ENCODE measurements at places on chromosomes 16 and 17. TPM values are rescaled to one million over a fixed set of nuclear protein-coding genes. Genes with fewer than 3 reads are reported as not detected.

GRCh38 chr17:56752263-56752836, 81.4 kb downstream of the C17orf67 start:
- DNase-seq, result no peak

GRCh38 chr16:2859686-2860265, 1.8 kb upstream of the PRSS22 start:
- DNase-seq, result no peak

DNA sequence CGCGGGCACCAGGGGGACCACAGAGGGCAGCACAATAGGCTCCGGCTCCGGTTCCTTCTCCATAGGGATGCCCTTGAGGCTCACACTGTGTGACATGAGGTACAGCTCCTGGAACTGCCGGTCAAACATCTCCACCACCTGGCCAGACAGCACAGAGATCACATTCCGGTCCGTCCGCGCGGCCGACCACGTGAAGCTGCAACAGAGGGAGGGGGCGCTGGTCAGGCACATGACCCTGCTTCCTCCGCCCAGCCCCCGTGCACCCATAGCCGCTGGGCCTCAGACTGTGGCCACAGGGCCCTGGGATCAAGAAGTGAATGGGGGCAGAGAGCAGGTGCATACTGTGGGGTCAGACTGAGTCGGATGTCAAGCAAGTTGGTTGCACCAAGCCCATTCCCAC, 25.9 kb downstream of the FAM83G start:
- no peak for DNase-seq

- DNase-seq, result no peak
Measured at GRCh38 chr16:70686376-70687101, 686 bp upstream of the MTSS2 start.

GRCh38 chr17:6753006-6753445, 2.8 kb upstream of the XAF1 start:
- DNase-seq, result no peak

DNA sequence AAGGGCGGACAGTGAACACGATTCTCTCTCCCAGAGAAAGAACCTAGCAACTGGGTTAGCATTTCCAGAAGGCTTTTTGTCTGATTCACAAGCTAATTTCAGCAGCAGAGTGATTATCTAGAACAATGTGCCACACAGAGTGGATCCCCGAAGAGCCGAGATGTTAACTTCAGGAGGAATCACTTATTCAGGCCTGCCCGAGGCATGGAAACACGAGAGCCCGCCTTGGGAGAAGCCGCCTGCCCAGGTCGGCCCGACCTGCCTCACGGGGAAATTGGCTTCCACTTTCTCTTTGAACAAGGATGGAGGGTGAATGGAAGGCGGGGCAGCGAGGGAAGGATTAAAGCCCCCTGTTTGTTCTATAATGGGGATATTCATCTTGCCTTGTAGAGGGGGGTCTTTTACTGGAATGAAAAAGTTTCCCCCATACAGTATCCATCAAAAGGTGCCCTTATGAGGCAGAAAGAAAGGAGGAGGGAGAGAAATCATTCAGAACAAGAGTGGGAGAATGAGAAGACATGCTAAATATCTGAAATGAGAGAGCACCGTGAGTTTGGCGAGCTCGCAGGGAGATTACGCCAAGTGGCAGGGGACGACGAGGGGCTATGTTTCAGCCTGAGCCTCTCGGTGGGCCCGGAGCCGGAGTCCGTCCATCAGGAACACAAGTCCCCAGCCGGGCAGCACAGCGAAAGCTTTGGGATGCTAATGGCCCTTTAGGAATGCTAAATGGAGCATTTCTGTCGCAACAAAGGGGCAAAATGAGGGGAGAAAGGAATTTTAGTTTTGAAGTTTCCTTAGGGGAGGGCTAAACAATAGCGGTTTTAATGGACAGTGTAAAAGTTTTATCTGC, 33.0 kb downstream of the NTN1 start:
- DNase-seq, result no peak

DNA sequence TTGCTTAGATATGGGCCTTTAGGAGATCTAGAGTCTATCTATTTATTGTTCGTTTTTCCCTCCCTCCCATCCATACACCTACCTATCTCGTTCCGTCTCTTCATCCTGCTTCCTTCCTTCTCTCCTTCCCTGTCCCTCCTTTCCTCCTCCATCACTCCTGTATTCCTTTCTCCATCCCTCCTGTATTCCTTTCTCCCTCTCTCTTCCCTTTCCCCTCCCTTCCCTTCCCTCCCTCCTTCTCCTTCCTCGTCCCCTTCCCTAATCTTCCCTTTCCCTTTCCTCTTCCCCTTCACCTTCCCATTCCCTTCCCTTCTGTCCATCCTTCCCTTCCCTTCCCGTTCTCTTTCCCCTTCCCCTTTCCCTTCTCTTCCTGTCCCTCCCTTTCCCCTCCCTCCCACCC, 10.6 kb downstream of the GP2 start:
- DNase-seq, result no peak

DNA sequence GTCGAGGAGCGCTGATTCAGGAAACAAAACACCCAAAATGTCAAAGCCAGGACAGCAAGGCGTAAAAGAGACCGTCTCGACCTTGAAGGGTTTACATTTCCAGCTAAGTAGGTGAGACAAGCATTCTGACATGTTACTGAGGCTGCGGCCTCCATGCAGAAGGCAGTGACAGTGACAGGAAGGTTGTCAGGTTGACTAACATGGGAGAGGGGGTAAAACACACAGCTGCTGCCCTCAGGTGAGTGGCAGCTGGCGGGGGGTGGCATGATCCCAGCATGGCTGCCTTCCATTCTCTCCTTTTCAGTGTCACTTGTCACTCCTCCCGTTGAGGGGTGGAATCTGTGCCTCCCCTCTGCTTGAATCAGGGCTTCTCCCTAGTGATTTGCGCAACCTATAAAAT, 31.9 kb upstream of the CRHR1 start:
- DNase-seq, result no peak

DNA sequence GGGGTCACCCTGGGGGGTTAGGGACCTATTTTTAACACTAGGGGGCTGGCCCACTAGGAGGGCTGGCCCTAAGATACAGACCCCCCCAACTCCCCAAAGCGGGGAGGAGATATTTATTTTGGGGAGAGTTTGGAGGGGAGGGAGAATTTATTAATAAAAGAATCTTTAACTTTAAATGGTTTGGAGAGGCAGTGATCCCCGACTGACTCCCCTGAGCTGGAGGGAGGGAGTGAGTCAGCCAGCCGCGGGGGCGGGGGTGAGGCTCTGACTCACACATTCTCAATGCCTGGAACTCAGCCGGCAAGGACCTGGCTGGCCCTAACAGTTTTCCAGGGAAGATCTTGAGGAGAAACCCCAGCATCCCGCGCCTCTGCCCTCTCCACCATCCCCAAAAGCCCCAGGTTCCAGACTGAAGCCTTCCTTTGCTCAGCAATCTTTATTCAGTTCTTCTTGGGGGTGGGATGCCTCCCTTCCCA, 1.5 kb downstream of the HCFC1R1 start:
- peak; percentile 90 for DNase-seq

DNA sequence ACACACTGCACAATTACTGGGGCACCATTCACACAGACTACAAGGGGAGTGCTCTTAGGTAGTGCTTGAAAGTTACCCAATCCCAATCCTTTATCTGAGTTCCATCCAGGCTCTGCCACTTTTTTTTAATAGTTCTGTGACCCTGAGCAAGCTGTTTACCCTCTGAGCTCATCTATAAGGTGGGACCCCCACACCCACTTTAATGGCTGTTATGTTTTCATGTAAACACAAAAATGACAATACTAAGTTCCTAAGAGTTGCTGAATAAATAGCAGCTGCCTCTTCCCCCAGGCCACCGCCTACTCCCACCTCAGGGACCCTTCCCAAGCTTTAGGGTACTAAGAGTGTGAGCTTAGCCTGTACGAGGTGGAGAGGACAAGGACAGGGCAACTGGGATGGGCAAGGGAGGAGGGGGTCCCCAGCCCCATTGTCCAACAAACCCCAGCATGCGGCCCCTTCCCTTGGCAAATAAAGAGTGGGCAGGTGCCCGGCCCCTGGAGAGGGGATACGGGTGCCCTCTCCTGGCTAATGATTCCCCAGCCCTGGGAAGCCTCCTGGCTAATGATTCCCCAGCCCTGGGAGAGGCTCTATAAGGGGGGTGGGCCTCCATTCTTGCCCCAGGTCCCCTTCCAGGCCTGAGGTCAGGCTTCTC, 14.6 kb downstream of the SLC13A2 start:
- no peak for DNase-seq

- DNase-seq, result peak; percentile 78
Measured at GRCh38 chr16:53768593-53768992, 64.6 kb downstream of the FTO start.

- no peak for DNase-seq
Measured at GRCh38 chr17:43342589-43342890, 56.3 kb upstream of the ARL4D start.

DNA sequence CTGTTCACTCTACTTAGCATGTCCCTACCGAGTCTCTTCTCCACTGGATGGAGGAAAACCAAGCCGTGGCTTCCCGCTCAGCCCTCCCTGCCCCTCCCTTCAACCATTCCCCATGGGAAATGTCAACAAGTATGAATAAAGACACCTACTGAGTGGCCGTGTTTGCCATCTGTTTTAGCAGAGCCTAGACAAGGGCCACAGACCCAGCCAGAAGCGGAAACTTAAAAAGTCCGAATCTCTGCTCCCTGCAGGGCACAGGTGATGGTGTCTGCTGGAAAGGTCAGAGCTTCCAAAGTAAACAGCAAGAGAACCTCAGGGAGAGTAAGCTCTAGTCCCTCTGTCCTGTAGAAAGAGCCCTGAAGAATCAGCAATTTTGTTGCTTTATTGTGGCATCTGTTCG, 2.8 kb upstream of the LPCAT2 start:
- no peak for DNase-seq

GRCh38 chr17:74798239-74798707, 22.1 kb upstream of the NAT9 start:
- no peak for DNase-seq

DNA sequence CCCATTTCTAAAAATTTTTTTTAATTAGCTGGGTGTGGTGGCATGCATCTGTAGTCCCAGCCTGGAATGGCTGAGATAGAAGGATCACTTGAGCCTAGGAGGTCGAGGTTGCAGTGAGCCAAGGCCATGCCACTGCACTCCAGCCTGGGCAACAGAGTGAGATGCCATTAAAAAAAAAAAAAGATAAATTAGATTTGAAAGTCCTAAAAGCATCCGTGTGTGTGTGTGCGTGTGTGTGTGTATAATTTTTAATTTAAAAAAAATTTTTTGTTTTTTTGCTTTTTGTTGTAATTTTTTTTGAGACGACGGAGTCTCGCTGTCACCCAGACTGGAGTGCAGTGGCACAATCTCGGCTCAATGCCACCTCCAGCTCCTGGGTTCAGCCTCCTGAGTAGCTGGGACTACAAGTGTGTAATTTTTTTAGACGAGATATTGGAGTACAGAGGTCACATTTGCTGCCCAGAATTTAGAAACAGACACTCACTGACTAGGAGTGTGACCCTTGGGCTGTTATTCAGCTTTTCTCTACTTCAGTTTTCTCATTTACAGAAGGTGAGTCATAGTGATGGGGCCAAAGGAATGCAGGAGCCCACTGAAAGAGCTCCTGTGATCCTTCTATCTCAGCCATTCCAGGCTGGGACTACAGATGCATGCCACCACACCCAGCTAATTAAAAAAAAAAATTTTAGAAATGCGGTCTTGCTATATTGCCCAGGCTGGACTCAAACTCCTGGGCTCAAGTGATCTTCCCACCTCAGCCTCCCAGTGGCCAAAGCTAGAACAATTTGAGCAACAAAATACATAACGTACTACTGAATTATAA, 25.5 kb upstream of the TBX4 start:
- DNase-seq, result no peak

DNA sequence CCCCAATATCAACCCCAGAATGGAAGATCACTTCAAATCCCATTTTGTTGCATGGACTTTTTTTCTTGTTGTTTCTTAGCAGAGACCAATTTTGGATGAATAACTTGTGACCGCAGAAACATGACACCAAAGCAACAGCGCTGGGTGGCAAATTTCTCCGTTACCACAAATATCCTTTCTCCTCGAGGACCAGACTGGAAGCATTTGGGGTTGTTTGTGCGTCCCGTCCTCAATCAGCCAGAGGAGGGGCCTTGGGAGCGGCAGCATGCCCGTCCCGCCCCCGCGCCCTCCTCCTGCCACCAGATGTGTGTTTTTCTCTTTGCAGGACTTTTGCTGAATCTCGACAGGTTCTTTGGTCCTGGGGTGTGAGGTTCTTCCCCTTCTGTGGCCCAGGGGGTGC, 282.5 kb upstream of the FOXF1 start:
- no peak for DNase-seq

GRCh38 chr16:12728469-12728868, 75.2 kb downstream of the CPPED1 start:
- no peak for DNase-seq

GRCh38 chr17:58680038-58680369, 11.8 kb downstream of the TEX14 start:
- no peak for DNase-seq

DNA sequence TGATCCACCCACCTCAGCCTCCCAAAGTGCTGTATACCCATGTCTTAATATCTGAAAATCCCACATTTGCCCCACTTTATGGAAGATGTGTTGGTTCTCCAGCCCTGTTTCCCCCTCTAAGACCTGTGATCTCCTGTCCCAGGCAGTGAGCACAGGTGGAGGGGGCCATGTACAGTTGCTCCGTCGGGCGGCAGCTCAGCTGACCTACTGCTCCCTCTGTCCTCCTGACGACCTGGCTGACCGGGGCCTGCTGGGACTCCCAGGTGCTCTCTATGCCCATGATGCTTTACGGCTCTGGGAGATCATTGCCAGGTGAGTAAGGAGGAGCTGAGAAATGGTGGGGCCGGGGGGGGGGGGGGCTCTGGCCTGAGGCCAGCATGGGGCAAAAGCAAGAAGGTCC, 6.7 kb upstream of the RNASEK start:
- no peak for DNase-seq

DNA sequence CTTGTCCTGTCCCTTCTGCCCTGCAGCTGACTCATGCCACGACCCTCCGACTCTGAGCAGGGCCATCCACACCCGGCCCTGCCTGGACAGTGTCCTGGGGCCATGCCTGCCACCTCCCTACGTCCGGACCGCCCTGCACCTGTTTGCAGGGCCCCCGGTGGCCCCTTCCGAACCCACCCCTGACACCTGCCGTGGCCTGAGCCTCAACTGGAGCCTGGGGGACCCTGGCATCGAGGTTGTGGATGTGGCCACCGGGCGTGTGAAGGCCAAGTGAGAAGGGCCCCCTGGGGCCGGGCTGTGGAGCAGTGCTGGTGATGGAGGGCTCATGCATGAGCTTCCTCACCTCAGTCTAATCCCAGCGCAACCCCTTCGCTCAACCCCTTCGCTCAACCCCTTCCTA, 5.1 kb downstream of the ADAD2 start:
- no peak for DNase-seq

GRCh38 chr16:9138731-9139501, 47.5 kb downstream of the HAPSTR1 start:
- peak; percentile 69 for DNase-seq

GRCh38 chr16:31084584-31085302, 4.0 kb downstream of the PRSS53 start:
- no peak for DNase-seq

- DNase-seq, result peak; percentile 72
Measured at GRCh38 chr17:78356101-78356713, 3.7 kb downstream of the SOCS3 start.

GRCh38 chr17:76359375-76359774, 5.7 kb upstream of the PRPSAP1 start:
- DNase-seq, result no peak

- DNase-seq, result no peak
Measured at GRCh38 chr16:12498077-12498476, 305.6 kb downstream of the CPPED1 start.

The CDC27 gene
- 105 TPM for total RNA-seq

The CDR2L gene
- 18.0 TPM for total RNA-seq

The LITAFD gene
- 0.10 TPM for total RNA-seq

The SKAP1 gene
- total RNA-seq, result 0.20 TPM

The NEURL4 gene
- 22.7 TPM for total RNA-seq

The MYH3 gene
- total RNA-seq, result 0.06 TPM

The KRT17 gene
- total RNA-seq, result 0.42 TPM

The CTRL gene
- 2.0 TPM for total RNA-seq

The HCRT gene
- not detected for total RNA-seq

All from NCI-H460 (cell line).